ENCODE measurements at places on chromosomes 4 and X.

DNA sequence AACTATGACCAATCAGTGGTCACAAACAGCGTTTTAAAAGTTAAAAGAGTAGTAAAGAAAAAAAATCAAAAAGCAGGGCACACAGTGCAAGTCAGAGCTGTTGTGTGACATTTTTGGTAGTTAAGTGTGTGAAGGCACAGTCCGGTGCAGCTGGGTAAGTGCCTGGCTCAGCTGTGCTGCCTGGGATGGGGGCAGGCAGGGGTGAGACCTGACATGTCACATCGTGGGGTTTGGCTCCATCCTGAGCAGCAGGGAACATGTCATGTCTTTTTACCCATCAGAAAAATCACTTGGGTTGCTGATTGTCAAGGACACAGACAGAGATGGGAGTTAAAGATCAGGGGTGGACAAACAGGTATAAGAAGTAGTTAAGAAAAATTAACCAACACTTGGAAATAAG lies 125.1 kb downstream of the NSUN7 start:
- DNase-seq = no peak

DNA sequence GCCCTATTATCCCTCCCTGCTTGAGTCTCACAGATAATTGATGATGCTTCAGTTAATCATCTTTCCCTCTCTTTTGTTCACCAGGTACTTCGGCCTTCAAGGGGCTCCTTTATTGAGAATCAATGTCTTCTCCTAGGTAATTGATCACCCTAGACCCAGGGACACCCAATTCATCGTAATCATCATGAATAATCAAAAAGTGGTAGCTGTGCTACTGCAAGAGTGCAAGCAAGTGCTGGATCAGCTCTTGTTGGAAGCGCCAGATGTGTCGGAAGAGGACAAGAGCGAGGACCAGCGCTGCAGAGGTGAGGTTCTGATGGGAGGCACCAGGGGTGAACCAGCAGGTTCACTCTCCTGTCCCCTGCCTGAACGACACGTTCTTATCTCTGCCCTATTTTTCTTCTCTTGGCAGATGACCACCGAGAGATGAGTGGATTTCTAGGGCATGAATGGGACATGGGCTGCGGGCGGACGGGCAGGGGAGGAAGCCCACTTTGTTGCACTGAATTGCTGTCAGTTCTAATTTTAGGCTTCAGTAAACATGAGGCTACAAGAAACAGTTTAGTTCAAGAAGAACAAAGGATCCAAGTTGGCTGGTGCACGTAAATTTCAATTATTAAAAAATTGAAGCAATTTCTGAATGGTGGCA lies 80.5 kb downstream of the ALPK1 start:
- DNase-seq = no peak

DNA sequence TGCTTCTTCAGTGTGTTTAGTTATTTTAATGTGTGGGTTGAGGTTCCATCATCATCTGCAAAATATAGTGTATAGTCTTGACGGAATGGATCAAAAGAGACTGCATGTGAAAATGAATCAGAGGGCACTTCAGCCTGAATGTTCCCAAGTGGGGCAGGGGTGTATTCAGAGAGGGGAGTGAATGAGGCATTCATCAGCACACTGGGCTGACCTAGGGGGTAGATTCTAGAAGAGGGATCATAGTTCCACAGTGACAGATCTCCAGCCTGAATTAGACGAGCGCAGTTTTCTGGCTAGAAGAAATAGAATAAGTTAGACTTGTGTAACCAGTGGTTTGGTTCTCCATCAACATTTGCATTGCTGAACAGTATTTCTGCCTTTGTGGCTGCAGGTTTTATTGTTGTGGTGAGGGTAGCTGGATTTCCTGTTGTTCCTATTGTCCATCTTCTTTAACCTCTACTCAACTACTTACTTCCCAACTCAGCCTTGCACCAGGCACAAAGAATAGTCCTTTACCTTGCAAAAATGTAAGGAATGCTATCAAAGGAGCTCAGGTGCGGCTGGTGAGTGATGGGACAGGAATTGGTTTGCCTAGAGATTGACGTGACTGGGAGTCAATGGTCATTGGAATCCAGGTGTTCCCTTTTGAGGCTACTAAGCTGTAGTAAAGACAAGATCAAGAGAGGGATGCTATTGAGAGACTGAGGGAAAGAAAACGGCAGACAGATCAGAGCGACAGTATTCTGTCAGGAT lies 50.9 kb downstream of the NAP1L5 start:
- DNase-seq = no peak

- no peak for DNase-seq
These were observed at the start of gene ADAMTS3 for GRCh38 chr4:72568959-72569718. ADAMTS3 (minus strand) TSS chr4:72569221; CDS start chr4:72568762, 459 bp downstream.

DNA sequence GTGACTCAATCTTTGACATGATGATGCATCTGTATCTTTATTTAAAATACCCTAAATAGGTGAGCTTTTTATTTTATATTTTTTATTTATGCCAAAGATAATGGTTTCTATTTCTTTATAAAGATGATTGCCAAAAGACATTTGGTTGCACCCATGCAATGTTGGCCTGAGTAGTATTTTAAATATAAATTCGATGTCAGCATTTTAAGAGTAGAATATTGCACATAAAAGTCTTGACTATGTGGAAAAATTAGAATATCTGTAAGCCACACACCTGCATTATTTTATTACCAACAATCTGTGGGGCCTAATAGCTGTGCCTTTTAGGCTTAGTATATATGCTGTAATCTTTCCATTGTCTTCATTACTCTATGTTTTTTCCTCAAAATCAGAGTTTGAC lies 91.4 kb downstream of the CPXCR1 start:
- DNase-seq = no peak

GRCh38 chr4:36081185-36081584 lies 163.1 kb downstream of the ARAP2 start:
- DNase-seq = no peak

- no peak for DNase-seq
These were observed 69.0 kb downstream of the GLRA2 start for GRCh38 chrX:14598330-14598729.

GRCh38 chrX:69195810-69196209 lies 30.6 kb upstream of the PJA1 start:
- DNase-seq = no peak

DNA sequence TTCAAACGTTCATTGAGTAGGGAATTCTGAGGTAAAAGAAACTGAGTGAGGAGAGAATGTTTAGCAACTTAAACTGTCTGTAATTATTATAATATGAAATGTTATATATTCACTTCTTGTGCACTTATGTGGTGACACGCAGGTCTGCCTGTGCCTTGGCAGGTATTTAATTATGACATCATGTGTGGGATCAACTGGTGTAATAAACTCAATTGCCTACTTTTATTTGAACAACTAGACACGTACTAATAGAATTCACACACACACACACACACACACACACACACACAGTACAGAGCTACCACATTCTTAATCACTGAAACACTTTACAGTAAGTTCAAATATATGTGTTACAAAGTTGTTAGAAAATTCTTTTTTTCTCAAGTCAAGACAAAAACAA lies 20.7 kb upstream of the SLC25A31 start:
- no peak for DNase-seq

- DNase-seq = no peak
These were observed 72.2 kb downstream of the PPP3CA start for GRCh38 chr4:101274888-101275752.

DNA sequence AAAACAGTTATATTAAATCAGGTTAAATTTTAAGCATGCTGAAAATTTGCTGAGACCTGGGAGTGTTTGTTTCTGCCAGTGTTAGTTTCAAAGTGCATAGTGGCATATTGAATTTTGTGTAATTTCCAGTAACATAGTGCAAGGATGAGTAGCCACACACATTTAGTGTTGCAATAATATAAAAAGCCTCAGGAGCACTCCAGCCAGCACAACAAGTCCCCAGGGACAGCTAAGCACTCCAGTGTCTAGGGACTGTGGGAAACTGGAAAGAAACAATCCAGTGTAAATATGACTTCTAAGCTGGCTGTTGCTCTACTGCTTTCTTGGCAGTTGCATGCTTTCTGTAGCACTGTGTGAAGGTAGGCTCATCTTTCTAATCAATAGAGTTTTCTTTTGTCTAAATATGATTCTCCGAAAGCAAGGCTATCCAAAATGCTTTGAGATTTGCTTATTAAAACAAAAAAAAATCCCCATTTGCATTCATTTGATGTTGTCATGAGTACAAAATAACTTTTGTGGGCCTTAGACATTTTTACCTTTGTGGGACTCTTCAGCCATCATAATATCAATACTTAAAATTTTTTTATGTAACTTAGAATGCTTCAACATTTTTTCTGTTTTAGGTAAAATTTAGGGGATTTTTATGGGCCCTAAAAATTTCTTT lies 24.2 kb upstream of the CXCL2 start:
- DNase-seq = no peak

DNA sequence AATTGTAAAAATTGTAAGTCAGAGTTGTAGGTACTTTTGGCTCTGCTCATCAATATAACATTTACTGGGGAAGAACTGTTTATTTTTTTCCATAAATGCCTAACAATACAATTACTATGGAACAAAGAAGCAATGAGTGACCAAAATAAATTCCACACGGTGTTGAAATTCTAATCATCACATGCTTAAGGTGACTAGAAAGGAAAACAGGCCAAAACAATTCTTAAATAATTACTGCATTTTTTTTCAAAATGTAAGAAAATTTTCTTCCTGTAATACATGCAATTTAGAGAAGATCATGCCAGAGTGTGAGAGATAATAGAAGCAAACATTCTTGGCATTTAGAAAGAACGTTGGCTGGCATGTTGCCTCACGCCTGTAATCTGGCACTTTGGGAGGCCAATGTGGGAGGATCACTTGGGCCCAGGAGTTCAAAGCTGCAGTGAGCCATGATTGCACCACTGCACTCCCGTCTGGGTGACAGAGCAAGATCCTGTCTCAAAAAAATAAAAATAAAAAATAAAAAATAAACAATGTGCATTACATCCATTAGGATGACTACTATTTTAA lies 22.5 kb downstream of the C4orf46 start:
- DNase-seq = no peak

DNA sequence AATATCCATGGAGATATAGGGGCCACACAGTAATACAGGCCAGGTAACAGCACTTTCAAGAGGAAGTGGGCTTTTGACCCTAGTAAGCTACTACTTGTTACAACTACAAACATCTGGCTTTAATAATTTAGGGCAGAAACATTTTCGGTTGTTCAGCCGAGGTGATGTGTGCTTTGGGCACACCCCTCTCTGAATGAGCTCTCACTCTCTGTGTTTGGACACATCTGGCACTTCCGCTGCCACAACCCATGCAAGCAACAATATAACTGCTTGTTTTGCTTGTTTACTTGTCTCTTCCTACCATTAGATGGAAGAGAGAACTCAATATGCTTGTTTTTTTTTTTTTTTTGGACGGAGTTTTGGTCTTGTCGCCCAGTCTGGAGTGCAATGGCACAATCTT lies 277.2 kb downstream of the HS3ST1 start:
- DNase-seq = no peak

DNA sequence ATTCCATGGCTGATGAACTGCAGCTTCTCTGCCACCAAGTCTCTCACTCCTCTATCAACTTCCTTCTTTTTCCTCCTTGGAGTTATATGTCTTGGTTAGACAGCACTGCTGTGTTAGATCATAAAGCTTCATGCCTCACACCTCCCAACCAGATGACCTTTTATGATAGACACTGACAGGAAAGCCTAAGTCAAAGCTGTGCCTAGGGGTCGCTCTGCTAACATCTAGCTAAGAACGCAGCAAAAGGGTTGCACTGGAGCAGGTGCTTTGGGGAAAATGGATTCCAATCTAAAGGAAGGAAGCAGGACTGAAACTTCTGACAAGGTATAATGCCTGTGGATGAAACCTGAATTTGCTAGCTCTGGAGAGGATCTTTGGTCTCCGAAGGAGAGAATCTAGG lies 509.7 kb downstream of the SMARCA1 start:
- no peak for DNase-seq

DNA sequence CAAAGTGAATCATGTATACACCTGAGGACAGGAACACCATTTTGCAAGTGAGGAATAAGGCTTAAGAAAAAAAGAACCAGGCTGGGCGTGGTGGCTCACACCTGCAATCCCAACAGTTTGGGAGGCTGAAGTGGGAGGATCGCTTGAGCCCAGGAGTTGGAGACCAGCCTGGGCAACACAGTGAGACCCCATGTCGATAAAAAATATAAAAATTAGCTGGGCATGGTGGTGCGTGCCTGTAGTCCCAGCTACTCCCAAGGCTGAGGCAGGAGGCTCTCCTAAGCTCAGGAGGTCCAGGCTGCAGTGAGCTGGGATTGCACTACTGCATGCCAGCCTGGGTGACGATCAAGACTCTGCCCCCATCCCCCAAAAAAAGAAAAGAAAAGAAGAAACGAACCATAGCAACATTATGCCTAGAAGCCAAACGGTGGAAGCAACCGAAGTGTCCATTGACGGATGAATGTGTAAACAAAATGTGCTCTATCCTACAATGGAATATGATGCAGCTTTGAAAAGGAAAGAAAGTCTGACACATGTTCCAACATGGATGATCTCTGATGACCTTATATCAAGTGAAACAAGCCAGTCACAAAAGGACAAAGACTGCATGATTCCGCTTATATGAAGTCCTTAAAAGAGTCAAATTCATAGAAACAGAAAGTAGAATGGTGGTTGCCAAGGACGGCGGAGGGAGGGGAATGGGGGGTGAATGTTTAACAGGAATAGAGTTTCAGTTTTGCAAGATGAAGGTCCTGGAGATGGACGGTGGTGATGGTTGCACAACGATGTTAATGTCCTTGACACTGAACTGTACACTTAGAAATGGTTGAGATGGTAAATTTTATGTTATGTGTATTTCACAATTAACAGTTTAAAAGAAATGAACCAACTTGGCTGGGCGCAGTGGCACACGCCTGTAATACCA lies 8.6 kb upstream of the KIAA0232 start:
- DNase-seq = no peak

GRCh38 chr4:25786497-25787065 lies 76.2 kb downstream of the SEL1L3 start:
- no peak for DNase-seq

DNA sequence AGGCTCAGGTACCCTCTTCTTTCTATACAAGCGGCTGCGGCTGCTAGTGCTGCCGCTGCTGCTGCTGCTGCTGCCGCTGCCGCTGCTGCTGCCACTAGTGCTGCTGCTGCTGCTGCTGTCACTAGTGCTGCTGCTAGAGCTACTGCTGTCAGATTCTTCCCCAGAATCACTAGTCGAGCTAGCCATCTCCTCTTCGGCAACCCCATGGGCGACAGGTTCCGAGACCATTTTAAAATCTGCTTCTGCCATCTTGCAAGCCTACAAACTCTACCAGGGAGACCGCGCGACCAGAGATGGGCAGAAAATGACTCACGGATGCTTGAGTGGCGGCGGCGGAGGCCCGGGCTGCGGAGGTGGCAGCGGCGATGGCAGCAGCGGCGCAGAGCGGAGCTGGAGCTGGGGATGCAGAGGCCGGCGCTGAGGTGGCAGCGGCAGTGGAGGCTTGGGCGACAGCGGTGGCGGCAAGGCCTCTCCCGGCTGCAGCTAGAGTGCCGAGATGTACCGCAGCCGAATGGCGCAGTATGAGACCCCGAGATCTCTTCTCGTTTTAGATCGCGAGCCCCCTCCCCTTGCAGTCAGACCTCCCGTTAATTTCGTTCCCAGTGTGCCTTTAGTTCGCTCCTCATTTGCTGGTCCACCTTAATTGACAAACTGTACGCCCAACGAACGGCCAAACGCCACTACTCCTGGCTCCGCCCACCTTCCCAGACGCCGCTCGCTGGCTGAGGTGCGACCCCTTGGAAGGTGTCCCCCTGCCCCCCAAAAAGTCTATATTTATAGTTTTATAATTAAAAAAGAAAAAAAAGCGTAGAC lies at the start of gene NAP1L3:
TSS of gene NAP1L3 (minus strand) at position 523 of the 813 bp plus-strand sequence. CDS start at position 249, 274 bp downstream.
- DNase-seq = peak; percentile 68
